Stimulated activated CD8-positive, alpha-beta memory T cell treated with anti-CD3 and anti-CD28 coated beads, Interleukin-15, amount 100 ng/mL, for 48 hours (primary cell): ENCODE measurements at places on chromosomes 16 and 17.

- DNase-seq = no peak
Observed at GRCh38 chr16:79508294-79508693, 92.2 kb downstream of the MAF start.

DNA sequence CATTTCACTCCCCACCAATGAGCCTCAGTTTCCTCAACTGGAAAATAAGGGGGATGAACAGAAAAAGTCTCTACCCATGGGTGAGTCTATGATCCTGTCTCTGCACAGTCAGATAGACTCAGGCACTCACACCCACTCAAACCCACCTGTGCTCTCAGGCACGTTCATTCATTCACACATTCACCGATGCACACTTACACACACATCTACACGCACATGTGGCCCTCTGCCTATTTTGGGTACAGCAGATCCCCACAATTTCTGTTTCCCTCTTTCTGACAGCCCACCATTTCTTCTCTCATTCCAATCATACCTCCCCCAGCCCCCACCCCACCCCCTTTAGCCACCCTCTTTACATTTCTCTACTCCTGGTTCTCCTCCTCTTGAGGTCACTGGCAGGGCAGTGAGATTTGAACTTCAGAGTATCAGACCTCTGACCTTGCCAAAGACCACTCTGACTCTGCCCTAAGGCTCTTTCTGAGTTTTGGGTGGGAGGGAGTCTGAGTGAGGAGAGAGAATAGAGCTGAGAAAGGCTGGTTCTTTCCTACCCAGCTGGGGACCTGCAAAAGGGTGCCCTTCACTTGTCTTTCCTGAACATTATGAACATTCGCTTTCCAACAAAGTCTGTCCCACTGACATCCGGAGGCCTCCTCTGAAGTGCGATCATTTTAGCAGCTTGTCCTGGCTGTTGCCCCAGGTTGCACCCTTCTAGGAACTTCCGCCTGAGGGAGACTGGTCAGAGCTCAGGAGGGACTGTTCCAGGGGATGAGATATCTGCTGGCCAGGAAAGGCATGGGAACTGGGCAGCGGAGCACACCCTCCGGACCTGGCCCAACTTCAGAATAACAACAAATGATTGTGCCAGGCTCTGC, 10.1 kb upstream of the COL1A1 start:
- no peak for DNase-seq

DNA sequence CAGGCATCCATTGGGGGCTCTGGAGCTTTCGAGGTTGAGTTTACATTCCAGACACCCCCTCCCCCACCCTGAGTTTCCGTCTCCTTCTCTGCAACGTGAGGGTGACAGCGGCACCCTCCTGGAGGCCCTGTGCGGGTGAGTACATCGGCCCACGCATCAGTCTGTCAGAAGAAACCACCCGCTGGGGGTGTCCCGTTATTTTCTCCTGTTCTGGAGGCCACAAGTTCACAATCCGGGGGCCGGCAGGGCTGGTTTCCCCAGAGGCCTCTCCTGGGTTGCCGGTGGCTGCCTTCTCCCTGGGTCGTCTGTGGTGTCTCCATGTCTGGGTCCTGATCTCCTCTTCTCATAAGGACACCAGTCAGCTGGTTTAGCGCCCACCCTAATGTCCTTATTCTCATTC, 35.7 kb downstream of the GSE1 start:
- no peak for DNase-seq

DNA sequence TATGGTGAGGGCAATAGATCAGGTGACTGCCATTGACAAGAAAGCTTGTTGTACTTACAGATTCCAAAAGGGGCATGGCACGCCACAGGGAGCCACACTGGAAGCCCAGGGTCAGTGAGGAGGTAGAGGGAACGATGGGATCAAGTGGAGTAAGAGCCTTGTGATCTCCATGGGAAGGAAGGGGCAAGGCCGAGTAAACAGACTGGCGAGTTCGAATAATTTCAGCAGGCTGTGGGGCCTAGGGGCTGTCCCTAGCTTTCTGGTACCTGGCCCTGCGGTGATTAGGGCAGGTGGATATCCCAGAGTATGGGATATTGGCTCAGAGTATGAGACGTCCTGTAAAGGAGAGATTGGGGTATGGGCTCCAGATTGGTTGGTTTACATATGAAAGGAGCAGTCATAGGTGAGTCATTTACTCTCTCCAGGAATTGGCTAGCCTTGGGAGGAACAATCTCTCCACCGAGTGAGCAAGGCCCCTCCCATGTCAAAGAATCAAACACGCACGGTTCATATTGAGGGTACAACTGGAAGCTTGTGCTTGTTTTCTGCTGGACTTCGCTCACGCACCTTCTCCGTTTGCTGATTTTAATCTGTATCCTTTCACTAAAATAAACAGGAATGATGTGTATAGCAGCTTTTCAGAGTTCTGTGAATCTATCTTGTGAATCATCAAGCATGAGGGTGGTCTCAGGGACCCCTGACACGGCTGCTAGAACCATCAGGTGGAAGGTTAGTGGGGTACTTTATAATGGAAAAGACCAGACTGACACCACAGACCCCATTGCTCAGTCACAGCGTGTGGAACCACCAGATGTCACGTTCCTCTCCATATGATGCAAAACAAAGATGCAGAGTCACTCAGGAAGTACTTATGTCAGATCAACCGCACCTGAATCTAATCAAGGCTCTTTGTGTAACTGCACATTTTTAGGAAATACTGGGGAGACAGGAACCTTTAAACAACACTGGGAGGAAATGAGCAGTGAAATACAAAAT, 27.9 kb downstream of the GABARAPL2 start:
- no peak for DNase-seq

DNA sequence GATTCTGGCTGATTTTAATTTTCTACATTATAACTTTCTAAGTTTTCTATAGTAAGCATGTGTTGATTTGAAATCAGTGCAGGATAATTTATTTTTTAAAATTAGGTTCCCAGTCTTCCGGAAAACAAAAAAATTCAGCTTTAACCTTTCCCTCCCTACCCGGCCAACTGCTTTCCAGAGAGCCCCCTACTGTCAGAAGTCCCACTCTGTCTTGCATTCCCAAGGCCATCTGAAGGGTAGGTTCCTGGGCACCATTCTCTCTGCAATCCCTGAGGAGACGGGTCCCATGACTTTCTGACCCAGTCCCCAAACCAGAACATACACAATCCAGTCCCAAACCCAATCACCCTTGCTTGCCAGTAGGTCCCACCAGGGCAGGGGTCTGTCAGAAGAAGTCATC, 200.3 kb downstream of the CYLD start:
- no peak for DNase-seq

DNA sequence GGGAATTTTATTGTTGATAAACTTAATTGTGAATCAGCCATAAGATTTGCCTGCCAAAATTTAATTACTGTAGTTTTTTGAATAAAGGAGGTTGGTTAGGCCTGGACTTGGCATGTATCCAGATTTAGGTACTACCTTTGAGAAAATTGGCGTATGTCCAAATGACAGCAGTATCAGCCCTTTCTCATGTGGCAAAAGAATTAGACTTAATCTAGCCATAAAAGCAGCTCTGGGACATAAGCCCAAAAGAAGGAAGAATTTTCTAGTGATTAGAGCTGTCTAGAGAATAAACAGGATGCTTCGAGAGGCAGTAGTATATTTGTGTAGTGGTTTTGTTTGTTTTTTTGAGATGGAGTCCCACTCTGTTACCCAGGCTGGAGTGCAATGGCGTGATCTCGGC, 27.7 kb downstream of the PPM1E start:
- no peak for DNase-seq

DNA sequence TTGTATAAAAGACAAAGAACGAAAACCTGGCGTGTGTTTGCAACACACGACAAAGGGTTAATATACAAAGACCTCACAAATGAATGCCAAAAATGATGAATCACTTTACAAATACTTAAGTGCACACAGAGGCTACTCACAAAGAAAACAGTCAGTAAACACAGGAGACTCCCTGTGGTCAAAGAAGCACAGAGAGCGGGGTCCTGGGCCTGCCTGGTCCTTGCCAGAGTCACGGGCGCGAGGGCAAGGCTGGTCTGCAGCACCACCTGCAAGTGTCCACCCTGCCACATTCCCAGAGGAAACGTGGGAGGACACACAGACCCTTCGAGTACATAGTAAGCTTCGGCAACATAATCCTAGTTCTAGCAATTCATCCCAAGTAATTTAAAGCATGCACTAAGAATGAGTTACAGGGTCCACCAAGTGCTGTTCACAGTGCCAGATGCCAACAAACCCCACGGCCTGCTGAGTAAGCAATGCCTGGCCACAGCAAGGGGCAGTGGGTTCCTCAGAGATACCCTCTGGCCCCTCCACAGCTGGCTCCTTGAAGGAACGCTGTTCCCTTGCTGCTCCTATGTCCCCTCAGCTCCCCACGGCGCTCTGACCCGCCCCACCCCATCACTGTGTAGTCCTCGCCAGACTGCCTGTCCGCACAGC, 24.6 kb upstream of the FAAP100 start:
- DNase-seq = no peak

DNA sequence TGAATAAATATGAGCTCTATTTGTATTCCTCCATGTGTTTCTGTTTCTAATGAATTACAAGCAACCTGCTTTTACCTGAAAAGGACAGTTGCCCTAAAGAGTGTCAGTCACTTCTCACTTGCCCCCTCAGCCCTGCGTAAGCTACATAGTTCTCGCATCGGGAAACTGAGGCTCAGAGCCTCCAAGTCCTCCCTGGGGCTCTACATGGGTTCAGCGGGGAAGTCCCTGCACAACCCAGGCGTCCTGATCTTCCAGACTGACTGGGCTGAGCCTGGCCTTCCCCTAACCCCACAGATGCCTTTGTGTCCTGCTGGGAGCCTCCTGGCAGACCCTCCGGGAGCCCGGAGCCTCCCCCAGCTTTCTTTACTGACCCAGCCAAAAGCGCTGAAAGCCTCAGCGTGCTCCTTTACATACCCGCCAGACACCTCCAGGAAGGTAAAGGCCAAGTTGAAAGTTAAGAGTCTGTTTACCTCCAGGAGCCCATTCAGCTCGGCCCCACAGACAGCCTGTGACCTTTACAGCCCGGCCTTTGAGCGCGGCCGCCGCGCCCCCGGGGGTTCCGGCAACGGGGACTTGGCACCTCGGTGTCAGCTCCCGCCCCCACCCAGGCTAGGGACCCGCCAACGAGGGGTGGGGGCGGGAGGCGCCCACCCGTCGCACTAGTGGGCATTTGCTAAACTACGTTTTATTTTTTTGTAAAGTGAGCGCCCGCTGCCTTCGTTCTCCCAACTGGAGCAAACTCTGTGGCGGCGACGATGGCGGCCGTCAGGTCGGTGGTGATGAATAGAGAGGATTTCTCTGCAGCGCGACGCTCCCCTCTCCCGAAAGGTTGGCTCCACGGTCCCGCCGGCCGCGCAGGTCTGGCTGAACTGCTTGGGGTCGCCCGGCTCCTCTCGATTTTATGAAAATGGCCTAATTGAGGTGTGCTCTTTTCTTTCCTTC, 4.4 kb upstream of the HOXB13 start:
- DNase-seq = no peak

- DNase-seq = no peak
Observed at GRCh38 chr17:57577751-57578607, 167.1 kb downstream of the CCDC182 start.

DNA sequence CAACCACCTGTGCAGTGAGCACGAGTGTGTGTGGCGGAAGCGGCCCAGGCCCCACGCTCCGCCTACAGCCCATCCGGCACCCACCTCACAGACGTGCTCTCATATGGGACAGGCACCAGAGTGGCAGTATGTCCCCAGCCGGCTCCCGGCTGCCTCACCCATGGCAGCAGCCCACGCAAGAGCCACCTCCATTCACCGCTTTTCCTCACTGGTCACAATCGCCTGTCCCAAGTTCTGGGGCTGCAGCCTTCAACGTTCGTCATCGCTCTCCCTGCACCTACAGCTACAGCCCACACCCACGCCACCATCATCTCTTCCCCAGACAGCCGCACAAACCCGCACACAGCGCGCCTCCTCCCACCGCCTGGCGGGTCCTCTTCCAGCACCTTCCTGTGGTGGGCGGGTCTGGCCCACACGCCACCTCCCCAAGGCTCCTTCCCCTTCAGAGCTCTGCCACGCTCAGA, 17.5 kb upstream of the TRAP1 start:
- DNase-seq = no peak

DNA sequence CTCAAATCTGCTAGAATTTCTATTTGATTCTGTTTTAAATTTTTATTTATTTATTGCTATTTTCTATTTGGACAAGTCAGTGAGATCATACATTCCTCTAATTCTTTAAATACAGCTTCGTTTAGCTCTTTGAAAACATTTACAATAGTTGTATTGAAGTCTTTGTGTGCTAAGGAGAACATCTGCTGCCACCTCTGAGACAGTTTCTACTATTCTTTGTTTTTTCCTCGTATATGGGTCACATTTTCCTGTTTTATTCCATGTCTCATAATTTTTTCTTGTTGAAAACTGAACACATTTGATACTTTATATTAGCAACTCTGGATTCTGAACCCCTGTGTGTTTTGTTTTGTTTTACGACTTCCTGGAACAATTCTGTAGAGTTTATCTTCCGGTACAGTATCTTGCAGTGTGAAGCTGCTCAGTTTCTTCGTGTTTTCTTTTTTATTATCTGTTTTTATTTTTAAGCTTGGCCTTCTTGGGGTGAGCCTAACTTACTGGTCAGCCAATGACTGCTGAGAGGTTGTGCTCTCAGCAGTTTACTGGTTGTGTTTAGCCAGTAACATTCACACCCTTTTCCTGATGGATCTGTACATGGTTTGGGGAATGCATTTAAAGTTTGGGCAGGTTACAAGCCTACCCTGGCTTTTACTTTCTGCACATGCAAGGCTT, 99.0 kb downstream of the CA4 start:
- DNase-seq = no peak

DNA sequence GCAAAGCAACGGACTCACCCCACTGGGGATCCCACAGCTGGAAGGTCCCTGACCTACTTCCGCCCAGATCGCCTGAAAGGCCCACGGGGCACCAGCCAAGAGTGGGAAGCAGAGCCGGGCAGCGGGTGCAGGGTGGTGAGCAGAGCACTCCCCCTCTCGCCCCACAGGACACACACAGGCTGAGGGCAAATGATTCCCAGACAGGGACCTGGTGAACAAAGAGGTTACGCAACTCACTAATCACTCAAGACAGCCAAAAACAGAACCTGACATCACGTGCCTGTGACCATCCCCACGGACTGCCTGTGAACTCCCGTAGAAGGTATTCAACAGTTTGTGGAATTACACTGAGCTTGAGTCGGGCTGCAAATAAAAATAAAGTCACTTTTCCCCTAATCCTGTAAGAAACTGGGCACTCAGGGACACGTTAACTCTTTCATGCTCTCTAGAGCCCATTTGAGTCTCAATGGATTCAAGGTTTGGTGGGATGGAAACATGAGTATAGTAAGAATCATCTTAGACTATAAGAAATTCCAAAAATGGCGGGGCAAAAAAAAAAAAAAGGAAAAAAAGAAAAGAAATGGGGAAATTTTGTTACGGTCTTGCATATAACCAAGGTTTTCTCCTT, 396.1 kb downstream of the SOX9 start:
- DNase-seq = no peak
